ENCODE measurements at places on chromosomes 2 and 18. TPM values are rescaled to one million over a fixed set of nuclear protein-coding genes. Genes with fewer than 3 reads are reported as not detected.
A peak's percentile ranks its signal among the peaks of the same experiment; 100 is the strongest.

- DNase-seq: no peak
These were observed 714 bp downstream of the RPIA start for GRCh38 chr2:88692187-88692586.

GRCh38 chr2:222930862-222931261 lies 70.0 kb downstream of the ACSL3 start:
- DNase-seq: no peak

GRCh38 chr2:178891265-178891958 lies 84.2 kb upstream of the TTN start:
- peak; percentile 4 for DNase-seq

DNA sequence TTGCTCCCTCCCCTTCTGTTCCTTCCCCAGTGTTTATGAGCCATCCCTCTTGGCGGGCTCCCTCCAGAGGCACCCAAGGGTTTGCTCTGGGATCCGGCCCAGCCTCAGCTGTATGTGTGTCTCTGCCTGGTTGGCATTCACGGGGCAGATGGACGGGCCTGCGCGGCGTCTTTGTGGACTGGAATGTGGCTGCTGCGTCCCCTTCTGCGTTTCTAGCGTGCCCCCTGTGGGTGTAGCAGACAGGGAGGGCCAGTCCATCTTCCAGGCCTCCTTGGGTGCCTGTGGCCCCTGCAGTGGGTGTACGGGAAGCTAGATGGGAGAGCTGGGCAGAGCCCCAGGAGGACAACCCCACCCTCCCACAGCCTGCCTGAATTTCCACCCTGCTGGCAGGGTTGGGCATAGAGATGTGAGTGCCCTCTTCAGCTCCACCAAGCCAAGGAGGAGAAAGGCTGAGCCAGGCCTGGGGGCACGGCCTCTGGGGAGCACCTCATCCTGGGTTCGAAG lies 15.7 kb downstream of the GPC1 start:
- peak; percentile 48 for DNase-seq

DNA sequence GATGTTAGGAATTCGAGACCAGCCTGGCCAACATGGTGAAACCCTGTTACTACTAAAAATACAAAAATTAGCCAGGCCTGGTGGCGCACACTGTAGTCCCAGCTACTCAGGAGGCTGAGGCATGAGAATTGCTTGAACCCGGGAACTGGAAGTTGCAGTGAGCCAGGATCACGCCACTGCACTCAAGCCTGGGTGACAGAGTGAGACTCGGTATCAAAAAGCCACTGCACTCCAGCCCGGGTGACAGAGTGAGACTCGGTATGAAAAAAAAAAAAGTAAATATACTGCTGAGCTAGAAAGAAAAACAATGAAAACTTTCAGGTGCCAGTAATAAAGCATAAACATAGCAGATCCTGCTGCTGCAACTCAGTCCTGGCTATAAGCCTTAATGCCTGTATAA lies 73.5 kb downstream of the STRN start:
- no peak for DNase-seq

- no peak for DNase-seq
These were observed 9.2 kb upstream of the IL1A start for GRCh38 chr2:112793449-112793978.

DNA sequence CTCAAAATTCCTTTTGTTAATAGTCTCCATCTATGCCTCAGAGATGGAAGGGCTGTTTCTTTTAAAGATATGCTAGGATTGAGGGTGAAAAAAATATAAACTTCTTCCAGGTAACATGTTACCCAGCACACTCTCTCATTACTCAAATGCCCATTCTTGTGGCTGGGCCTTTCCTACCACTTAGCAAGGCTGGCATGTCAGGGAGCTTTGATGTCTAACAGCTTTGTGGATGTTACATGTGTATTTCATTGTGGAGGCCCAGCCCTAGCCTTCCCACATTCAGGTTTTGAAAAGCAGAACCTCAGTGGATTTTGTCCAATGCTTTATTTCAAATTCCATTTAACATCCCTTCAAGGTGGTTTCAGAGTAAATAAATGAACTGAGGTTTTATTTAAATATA lies 191.4 kb downstream of the EPHA4 start:
- DNase-seq: no peak

GRCh38 chr2:146598791-146599190 lies 1246.0 kb upstream of the ACVR2A start:
- no peak for DNase-seq

DNA sequence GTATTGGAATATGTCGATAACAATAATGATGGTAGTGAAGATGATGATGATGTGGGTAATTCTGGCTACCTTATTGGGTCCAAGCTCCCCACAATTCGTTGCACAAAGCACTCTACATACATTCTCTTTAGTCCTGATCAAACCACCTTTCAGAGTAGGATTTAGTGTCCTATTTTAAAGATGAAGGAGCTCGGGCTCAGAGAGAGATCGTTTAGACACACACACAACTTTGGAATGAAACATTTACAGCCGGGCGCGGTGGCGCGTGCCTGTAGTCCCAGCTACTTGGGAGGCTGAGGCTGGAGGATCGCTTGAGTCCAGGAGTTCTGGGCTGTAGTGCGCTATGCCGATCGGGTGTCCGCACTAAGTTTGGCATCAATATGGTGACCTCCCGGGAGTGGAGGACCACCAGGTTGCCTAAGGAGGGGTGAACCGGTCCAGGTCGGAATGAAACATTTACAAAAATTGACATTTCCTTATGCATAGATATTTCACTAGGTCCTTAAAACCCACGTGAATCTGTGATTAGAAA lies 50.7 kb downstream of the GREB1 start:
- no peak for DNase-seq

- no peak for DNase-seq
These were observed 56.6 kb downstream of the CLHC1 start for GRCh38 chr2:55175254-55176093.

DNA sequence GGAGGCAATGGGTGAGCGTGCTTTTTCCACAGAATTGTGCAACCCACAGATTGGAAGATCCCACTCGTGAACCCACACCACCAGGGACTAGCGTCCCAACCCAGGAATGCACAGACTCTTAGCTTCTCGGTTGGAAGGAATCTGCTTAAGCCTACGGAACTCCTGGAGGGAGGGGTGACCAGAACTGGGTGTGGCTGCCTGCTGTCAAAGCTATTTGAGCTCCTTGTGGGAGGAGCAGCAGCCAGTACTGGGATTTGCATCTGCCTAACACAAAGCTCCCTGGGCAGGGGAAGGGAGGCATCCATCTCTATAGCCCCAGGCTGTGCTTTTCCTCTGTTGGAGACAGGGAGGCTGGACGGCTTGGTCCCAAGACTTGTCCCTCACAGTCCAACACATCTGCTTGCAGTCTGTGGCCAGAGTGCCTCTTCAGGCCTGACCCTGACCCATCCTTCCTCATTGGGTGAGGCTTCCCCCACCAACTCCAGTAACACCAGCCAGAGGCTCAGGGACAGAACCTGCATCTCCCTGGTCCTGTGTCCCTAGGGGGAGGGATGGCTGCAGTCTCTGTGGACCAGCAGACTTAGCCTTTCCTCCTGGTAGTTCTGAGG lies 27.9 kb downstream of the HNMT start:
- DNase-seq: no peak

DNA sequence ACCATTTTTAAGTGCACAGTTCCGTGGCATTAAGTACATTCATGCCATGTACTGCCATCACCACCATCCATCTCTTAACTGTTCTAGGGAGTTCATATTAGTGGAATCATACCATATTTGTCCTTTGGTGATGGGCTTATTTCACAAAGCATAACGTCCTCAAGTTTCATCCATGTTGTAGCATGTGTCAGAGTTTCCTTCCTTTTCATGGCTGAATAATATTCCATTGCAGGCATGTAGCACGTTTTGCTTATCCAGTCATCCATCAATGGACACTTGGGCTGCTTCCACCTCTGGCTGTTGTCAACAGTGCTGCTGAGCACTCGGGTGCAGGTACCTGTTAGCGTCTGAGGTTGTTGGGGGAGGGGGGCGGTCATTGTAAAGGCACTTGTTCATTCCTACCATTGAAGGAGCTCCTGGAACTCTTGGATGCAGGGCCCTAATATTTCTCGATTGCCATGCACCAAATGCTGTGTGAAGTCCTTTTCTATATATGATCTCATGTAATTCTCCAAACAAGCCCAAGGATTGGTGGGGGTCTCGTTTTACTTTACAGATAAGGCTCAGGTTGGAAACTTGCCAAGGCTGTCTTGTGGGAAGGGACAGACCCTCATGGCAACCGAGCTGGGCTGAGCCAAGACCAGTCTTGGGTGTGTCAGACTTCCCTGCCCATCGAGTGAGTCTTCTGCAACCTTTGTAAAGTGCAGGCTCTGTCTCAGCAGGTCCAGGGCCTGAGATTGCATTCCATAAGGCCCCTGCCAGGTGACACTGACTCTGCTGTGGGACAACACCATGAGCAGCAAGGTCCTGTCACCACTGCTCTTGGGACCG lies 42.9 kb upstream of the SH3RF3 start:
- no peak for DNase-seq

GRCh38 chr2:65957886-65958285 lies 477.0 kb upstream of the MEIS1 start:
- no peak for DNase-seq

GRCh38 chr2:190379249-190379964 lies 28.7 kb upstream of the MFSD6 start:
- DNase-seq: no peak

DNA sequence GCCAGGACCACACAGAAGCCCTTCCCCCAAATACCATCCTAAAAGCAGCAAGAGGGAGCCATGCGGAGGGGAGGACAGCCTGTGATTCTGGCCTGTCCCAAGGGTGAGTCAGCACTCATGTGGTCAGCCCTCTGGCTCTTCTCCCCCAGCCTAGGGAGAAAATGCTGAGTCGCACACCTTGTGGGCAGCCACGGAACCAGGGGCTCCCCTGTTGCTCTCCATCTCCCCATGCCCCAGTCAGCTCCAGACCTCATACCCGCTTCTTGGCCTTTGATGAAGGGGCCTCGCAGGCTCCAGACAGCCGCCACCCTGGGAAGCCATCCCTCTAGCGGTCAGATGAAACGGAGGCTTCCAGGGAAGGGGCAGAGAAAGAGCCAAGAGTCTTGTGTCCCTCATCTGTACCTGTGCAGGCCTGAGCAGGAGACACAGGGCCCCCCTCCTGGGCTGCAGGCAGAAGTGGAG lies 181.3 kb upstream of the SIX2 start:
- no peak for DNase-seq

- DNase-seq: no peak
These were observed 5.2 kb upstream of the GPD2 start for GRCh38 chr2:156430980-156431358.

DNA sequence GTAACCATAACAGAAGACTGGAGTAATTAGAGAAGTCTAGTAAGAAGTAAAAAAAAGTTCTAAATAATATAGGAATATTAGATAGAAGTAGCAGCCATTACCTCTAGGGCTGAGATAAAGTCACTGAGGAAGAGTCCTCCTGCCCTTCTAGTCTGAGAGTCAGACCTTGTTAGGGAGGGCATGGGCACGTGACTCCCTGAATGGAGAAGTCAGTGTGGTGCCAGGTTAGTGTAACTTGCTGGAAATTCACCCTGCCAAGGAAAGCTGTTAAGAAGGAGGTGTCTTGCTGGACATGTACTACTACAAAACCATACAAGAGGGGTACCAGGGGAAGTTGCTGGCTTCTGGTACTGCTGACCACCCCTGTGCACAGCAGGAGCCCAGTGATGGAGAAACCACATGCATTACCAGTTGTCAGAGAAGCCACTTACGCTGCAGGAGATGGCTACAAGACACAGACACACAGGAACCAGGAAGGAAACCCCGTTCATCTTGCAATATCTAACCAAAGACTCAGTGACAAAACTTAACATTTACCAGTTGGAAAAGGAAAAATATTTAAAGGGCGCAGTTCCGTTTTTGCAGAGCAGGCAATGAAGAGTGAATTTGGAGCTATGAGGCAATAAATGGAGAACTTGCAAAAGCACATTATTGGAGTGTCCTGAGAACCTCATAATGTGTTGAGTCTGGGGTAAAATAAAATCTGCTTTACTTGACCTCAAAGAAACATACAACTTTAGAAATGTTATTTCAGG lies 77.2 kb upstream of the TLK1 start:
- no peak for DNase-seq

DNA sequence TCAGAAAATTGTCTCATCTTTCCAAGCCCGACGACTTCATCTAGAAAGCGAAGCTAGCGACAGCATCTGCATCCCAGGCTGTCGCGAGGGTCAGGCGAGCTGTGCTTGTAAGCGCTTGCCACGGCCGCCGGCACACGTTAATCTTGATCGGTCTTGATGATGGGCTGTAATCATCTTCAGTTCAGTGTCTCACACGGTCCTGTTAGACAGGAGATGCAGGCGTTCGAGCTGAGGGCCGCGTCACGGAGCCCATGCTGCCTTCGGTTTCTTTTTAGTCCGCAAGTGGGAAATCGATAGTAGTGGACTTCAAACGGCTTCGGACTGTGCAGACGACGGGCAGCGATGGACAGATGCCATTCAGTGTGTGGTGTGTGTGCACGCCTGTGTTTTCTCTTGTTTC lies 43.6 kb downstream of the ADI1 start:
- no peak for DNase-seq

DNA sequence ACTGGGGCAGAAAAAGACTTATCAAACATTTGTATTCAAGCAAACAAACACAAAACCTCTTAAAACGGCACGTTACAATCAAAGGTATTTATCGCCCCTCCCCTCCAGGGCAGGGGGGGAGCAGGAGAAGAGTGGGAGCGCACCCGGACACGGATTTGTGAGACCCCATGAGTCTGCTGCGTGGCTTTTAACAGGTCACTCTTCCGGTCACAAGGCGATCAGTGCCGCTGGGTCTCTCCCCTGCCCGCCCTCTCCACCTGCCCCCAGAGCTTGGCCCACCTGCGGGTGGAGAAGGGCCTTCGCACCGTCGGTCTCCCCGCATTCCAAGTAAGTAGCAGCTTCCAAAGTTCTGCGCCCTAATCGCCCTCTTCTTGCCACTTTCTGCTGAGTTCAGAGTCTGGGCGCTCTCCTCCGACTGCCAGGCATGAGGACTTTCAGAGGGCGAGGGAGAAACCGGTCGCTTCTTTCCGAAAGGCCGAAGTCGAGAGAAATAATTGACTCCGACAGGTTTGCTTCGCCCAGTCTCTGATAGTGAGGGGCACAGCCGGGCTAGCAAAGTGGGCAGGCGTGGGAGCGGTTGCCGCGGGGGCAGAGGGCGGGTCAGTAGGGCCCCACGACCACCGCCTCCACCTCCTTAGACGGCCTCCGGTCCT lies 800 bp downstream of the RPRM start:
- DNase-seq: no peak

- DNase-seq: no peak
These were observed 48.9 kb downstream of the DYNC1I2 start for GRCh38 chr2:171735991-171736710.

DNA sequence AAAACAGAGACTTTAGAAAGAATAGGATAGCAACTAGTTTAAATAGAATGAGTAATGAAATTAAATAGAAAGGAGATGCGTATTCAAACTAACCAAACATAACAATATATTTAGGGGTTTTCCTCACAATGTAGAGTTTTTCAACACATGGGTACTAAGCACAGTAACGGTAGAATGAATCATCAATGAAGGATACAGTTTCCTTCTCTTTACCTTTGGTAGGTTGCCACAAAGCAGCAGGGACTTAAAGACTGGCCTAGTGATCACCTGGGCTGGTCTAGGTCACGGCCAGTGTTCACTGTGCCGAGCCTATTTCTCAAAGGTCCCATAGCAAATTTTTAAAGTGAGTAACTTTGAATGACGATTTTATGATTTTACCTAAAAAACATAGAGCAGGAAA lies 311.7 kb downstream of the XIRP2 start:
- DNase-seq: no peak

PTPRM gene
- 45.4 TPM for total RNA-seq

DSG4 gene
- total RNA-seq: not detected

VWA3B gene
- 0.31 TPM for total RNA-seq

POLE4 gene
- total RNA-seq: 16.5 TPM

DNER gene
- 86.7 TPM for total RNA-seq

ANKRD62 gene
- 0.16 TPM for total RNA-seq

UGT1A4 gene
- not detected for total RNA-seq

INHA gene
- total RNA-seq: not detected

MAB21L4 gene
- not detected for total RNA-seq

SMAD2 gene
- total RNA-seq: 70.8 TPM
